ENCODE measurements at places on chromosomes 2 and 18.

DNA sequence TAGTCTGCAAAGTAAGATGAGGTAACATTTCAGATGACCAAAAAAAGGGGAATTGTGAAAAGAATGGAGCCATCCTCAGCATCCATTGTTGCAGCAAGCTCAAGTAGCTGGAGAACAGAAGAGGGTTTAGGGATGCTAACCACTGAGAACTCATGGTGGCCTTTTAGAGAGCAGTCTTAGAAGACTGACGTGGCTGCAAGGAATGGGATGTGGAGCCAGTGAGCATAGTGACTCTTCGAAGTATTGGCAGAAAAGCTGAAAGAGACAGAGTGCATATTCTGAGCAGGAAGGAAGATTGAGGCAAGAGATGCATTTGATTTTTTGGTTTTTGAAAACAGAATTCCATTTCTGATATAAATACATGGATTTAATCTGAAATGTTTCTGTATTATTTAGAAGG lies 151.2 kb downstream of the UBE2E3 start:
- no peak for DNase-seq

DNA sequence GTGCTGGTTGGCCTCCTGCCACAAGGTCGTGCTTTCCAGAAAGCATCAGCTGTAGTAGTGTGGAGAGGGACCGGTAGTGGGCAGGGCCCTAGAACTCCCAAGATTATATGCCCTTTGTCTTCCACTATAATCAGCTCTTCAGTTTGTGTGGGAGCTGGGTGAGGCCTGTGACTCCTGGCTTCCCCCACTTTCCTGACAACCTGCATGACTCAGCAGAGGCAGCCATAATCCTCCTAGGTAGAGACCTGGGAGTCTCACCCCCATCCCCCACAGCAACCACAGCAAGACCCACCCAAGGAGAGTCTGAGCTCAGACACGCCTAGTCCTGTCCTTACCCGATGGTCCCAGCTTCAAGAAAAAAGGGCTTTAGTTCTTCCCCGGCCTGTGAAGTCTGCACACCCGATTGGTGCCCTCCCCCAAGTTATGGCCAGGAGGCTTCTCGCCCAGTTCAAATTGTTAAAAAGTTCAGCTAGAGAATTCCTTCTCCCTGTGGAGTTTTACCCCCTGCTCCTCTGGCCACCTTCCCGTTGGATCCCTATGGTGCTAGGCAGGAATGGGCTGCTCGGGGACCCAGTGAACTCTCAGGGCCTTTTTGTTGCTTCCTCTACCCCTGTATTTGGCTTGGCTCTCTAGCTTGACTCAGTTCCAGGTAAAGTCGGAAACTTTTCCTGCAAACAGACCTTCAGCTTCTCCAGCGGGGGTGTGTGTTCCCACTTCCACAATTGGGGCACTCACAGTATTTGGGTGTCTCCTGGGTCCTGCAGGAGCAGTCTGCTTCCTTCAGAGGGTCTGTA lies 57.8 kb upstream of the FAM237A start:
- no peak for DNase-seq

GRCh38 chr2:33241581-33241980 lies 234.9 kb upstream of the RASGRP3 start:
- DNase-seq: no peak

DNA sequence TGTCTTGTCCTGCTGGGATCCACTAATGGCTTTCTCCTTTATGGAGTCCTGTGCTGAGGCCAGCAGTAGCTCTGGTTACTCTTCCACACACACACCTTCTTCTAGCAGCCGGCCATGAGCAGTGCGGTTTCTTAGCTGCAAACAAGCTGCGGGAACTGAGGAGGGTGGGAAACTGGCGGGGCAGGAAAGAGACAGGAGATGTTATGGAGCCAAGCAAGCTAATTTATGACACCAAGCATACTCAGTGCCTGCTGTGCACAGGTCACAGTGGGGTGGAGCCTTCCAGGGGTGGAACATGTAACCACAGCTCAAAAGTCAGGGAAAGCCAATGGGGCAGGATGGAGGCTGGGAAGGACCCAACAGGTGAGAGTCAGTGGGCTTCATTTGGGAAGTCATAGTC lies 180.8 kb downstream of the FAM210A start:
- DNase-seq: no peak

- DNase-seq: no peak
These were observed 675.5 kb downstream of the LRP1B start for GRCh38 chr2:141455211-141455826.

GRCh38 chr18:8349608-8350323 lies 259.5 kb upstream of the RAB12 start:
- DNase-seq: no peak

GRCh38 chr2:216385478-216385877 lies 13.2 kb upstream of the MARCHF4 start:
- no peak for DNase-seq

GRCh38 chr2:50723286-50723938 lies 308.5 kb downstream of the NRXN1 start:
- no peak for DNase-seq

DNA sequence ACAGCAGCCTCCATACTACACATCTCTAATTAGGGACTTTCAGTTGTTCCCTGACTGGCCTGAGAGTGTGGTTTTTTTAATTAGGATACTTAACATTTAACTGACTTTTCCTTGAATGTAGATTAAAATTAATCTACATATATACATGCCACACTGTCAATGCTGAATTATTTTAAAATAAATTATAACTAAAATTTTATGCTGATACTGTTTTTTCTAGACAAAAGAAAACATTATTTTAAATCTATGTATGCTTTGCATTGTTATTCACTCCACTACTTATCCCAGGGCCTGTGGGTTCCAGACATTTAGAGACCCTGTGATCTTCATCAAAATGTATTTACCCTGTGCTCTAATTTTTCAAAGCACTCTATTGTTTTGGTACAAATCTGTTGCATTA lies 496.0 kb upstream of the MAP2 start:
- no peak for DNase-seq

DNA sequence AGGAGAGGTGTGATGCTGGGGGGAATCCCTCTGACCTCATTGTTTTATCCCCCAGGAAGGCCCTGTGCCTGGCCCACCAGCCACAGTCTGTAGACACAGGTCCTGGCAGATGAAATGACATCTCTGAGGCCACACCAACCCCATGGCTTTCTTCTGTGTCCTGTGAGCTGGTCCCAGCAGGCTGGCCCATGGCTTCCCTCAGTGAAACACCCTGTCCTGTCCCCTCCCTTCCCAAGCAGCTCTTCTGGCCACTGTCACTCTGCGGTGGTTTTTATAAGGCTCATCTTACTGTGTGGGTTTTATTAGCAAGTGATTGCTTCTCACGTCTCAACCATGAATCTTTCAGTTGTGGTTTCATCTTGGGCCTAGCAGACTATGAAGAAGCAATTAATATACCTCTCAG lies 102.8 kb upstream of the STPG4 start:
- DNase-seq: no peak
